ENCODE measurements at places on chromosomes 7 and 10.

DNA sequence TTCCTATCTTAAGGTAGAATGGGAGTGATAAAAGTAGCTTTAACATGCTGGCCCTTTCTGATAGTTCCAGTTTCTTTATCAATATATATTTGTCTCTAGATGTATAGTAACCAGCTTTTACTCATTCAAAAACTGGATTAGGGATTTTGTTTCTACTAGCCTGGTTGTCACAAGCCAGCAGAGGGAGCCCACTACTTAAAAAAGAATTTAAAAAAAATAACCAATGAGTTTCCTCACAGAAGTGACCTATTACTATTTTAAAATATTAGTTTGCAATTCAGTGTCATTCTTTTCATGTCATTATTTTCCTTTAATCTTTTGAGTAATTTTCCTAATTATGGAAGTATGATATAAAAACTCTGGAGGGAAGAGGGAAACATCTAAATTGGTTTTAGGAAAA lies 142.1 kb downstream of the PHTF2 start:
- DNase-seq, result peak; percentile 72

GRCh38 chr10:97740613-97741012 lies 3.7 kb downstream of the ZFYVE27 start:
- no peak for DNase-seq

DNA sequence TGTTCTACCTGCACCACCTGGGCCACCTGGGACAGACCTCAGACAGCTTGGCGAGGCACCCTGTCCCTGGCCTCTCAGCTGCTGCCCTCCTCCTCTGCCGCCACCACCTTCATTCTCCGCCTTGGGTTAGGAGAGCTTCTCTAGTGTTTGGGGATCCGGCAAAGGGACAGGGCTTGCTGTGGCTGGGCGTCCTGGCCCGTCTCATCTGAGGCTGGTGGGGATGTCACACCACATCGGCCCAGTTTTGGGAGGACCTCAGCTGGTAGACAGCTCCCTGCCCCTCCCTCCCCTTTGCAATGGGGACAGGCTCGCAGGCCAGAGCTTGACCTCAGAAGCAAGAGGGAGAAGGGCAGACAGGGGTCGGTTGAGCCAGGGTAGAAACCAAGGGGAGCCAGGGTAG lies 26.4 kb downstream of the SPOCK2 start:
- no peak for DNase-seq

- DNase-seq, result peak; percentile 51
Observed at GRCh38 chr7:98286093-98286539, 4.6 kb downstream of the BRI3 start.

DNA sequence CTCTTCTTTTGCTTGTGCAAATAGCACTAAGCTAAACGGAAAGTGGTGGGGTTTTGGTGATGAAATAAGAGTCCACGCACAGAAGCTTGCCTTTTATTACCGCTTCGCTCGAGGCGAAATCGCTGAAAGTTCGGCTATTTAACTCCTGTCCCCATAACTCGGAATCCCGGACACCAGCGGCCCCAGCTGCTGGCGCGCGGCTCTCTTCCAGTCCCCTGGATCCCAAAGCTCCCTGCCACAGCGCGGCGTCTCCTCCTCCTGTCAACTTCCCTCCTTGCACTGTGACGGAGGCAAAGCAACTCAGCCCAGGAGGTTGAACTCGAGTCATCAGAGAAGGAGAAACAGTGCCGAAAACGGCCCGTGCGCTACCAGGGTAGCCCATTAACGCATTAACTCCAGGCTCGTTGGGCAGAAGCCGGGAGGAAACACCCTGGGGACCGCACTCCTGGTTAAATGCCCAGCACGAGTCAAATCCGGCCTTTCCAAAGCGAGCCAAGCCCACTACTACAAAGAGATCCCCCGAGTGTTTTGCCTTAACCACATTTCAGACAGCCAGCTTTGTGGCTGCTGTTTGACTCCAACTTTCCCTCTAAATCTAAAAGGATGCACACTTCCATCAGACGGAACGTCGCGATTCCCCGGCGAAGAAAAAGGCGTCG lies 1.3 kb downstream of the SEMA3D start:
- peak; percentile 65 for DNase-seq

DNA sequence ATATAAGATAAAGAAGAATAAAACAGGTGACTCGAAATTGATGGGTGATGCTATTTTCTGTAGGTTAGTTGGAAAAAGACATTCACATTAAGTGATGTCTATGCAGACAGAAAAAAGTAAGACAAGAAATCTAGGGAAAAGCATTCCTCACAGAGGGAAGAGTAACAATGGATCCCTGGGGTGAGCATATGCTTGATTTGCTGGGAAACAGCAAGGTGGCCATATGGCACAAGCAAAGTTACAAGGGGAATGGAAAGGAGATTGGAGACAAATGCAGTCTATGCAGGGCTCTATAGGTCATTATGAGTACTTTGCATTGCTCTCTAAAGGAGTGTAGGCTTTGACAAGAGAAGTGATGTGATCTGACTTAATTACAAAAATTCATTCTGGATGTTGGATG lies 90.9 kb upstream of the ZNF804B start:
- DNase-seq, result no peak

DNA sequence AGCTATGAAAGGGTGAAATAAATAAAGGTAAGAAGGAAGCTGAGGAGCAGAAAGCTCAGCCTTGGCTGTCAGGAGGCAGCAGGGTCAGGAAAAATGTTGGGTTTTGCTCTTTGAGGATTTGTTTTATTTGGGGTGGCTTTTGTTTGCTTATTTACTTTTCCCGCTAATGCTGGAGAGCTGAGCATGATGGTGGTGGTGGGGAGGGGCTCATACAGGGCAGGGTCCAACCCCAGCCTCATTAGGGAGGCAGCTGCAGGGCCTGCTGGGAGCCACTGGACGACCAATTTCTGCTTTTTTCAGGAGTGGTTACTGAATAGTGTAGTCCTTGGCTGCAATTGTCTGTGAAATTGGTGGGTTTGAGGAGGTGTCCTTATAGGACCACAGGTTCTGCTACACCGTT lies 36.3 kb downstream of the CCM2 start:
- no peak for DNase-seq

GRCh38 chr7:82331234-82331633 lies 112.3 kb downstream of the CACNA2D1 start:
- DNase-seq, result no peak

DNA sequence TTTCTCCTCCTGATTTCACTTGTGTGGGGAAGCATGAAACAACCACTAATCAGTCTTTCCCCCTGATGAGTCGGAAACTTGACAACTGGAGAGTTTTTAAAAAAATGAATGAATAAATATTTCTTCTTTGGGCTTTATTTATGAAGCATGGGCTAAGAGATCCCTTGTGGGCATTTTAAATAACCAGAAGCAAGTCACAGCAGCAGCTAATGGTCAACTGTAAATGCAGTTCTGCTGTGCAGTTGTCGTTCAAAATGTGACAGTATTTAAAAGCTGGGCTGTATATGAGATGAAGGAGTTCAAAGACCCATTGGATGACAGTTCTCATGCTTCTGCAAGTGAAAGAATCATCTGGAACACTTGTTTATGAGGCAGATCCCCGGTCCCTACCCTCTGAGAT lies 54.1 kb downstream of the STEAP1B start:
- no peak for DNase-seq

- DNase-seq, result peak; percentile 39
Observed at GRCh38 chr7:148664324-148664723, 34.4 kb upstream of the CUL1 start.

- peak; percentile 28 for DNase-seq
Observed at GRCh38 chr7:45203936-45204445, 46.4 kb downstream of the RAMP3 start.

DNA sequence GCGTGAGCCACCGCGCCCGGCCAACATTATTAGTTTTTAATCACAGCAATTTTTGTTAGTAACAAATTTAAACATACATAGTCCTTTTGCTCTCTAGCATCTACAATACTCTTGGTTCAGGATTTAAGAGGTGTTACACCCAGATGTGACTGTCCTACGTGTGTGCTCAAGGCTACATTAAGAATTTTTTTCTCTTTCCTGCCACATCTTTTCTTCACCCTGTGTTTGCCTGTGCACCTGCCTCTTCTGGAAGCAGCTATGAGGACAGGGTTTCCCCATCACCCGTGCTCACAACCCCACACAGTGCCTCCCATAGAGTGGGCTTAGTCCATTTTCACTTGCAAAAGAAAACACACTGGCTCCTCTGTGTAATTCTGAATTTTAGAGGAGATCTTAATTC lies 186.7 kb upstream of the KLF6 start:
- no peak for DNase-seq

GRCh38 chr7:1252540-1253090 lies 19.9 kb downstream of the UNCX start:
- DNase-seq, result no peak

- no peak for DNase-seq
Observed at GRCh38 chr7:45646207-45646821, 72.1 kb downstream of the ADCY1 start.

DNA sequence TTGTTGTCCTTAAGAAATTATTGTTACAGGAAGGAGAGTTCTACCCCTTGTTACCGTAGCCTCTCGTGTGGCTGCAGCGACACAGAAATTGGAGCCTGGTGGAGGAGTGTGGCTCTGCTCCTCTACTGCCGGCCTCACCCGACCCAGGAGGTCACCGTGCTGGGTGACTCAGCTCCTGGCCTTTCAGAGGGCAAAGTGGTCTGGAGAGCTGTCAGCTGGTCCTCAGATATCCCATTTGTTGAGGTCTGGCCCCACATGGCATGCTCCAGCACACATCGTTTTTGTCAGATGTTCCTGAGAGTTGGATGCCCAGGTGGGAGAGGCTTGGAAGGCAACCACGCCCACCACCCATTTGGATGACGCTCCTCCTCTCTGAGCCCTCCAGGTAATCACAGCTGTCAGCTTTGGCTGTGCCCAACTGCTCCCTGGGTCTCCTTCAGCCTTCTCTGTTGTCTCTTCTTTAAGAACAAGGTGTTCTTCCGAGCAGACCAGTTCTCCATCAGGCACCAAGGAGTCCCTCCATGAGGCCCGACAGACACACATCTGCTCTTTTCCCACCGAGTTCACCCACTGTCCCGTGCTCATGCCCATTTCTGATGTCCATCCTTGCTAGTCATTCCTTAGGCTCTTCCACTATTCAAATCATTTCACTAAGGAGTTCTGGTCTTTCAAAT lies 80.3 kb downstream of the RAMP3 start:
- no peak for DNase-seq

Measured in SK-MEL-5 (cell line).